ENCODE measurements at places on chromosomes 7 and 10. TPM values are rescaled to one million over a fixed set of nuclear protein-coding genes. Genes with fewer than 3 reads are reported as not detected.

The CYP26C1 gene
- not detected for total RNA-seq

The OR13A1 gene
- not detected for total RNA-seq

The SFTPA1 gene
- not detected for total RNA-seq

The HOXA5 gene
- total RNA-seq: not detected

The UROS gene
- total RNA-seq: 66.0 TPM
